ELR (cell line): ENCODE measurements at places on chromosomes 1 and 21.

- DNase-seq, result no peak
These were observed 567.5 kb downstream of the PLA2G4A start for GRCh38 chr1:187396226-187396625.

DNA sequence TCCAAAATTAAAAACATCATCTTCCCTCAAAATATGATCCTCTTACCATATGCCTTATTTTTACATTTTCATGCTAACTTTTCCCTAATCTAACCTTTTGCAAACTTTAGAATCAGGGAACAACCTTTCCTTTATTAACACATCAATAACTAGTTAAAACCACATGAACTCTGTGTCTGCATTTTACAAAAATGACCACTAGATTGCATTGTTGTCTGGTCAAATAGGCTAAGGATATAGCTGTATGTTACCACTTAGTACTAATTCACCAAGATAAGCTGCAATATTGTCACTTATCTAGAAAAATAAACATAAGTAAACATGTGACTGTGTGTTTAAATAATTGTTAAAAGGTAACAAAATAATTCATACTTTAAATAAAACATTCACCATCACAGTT is 82.3 kb downstream of the DENND1B start:
- DNase-seq, result peak; percentile 39

DNA sequence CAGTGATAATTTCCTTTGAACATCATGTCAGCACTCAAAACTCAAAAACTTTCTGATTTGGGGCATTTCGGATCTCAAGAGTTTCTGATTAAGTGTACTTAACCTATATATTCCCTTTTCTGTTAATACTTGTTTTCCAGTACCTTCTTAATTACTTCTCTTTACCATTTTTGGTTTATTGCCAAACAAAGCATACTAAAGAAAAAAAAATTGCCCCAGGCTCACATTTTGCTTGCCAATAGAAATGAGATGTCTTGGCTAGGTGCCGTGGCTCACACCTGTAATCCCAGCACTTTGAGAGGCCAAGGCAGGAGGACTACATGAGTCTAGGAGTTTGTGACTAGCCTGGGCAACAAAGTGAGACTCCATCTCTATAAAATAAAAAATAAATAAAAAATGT is 4.8 kb downstream of the PSMD4 start:
- no peak for DNase-seq

DNA sequence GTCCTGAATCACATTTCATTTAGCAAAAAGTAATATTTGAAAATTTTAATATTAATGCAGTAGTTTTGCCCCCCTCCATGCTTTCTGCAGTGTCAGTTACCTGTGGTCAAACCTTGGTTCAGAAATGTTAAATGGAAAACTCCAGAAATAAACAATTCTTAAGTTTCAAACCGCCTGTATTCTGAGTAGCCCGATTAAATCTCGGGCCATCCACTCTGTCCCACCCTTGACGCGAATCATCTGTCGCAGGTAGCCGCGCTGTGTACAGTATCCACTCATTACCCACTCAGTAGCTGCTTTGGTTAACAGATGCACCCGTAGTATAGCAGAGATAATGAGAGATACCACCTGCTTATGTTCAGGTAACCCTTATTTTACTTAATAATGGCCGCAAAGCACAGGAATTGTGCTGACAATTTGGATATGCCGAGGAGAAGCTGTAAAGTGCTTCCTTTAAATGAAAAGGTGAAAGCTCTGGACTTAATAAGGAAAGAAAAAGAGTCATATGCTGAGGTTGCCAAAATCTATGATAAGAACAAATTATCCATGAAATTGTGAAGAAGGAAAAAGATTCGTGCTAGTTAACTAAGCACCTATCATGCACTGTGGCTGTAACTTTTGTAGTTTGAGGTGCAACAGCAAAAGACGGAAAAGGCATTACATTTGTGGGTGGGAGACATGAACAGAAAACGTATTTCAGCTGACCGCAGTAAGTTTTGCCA is 889 bp upstream of the SCYL3 start:
- DNase-seq, result no peak

DNA sequence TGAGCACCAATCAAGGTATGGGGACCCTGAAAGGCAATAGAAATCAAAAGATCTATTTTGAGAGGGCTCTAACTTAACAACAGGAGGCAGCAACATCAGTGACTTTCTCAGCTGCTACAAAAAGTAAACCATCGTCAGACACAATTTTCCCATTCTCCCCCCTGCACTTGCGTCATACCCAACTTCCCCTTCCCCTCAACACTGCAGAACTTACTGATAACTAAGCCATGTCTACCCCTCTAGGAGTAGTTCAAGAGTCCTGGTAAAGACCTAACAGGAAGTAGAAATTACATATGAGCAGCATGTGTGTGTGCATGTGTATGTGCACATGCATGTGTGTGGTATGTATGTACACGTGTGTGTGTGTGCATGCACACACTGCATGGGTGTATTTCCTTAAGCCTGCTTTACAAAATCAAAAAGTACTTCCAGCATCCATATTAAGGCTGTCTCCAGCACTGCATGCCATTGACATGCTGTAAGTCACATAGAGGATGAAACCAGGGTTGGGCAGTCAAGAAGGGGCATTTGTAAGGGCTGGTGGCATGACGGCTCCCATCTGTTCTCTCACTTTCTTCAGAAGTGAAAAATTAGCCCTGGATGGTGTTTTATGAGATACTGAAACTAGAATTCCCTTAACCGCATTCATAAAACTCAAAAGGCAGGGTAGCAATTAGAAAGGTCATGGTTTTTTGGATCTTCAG is 460.1 kb upstream of the RUNX1 start:
- no peak for DNase-seq

GRCh38 chr1:34806396-34806795 is 13.6 kb downstream of the GJA4 start:
- peak; percentile 29 for DNase-seq

- peak; percentile 54 for DNase-seq
These were observed 24.7 kb downstream of the MEF2D start for GRCh38 chr1:156475568-156476500.

DNA sequence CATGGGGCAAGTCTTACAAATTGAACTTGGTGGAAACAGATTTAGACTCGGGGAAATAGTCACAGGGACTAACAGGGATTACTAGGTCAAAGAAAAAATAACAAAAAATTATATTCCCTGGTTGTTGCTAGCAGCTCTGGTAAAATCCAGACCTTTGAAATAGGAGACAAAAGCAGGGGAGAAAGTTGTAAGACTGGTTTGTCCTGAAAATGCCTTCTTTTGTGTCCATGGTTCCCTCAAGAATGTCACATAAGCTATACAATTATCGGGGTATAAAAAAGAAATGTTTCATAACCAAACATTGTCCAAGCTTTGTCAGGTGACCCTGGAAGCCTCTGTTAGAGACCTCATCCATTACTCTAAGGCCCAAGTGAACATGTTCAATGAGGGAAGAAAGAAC is 33.1 kb downstream of the KIAA0319L start:
- DNase-seq, result no peak
